ENCODE measurements at places on chromosomes 1 and 21.

GRCh38 chr1:232267837-232268598 lies 361.9 kb downstream of the SIPA1L2 start:
- DNase-seq, result no peak

DNA sequence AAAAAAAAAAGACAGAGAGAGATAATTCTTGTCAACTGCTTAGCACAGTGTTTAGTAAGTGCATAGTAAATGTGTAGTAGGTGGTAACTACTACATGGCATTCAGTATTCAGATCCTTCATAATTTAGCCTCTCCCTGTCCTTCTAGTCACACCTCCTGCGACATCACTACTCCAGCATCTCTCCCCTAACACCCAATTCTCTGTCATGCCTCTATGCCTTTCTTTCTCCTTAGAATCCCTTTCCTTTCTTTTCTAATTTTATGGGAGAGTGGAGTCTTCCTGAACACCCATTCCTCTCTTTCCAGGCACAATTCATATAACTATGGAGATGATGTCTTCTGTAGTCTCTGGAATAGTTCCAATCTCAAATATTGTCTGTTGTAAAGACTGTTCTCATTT lies 3.9 kb upstream of the VPS72 start:
- DNase-seq, result no peak

- DNase-seq, result no peak
Measured at GRCh38 chr1:204426035-204426436, 14.4 kb upstream of the PPP1R15B start.

GRCh38 chr1:27004471-27005165 lies 8.0 kb downstream of the TENT5B start:
- DNase-seq, result no peak

DNA sequence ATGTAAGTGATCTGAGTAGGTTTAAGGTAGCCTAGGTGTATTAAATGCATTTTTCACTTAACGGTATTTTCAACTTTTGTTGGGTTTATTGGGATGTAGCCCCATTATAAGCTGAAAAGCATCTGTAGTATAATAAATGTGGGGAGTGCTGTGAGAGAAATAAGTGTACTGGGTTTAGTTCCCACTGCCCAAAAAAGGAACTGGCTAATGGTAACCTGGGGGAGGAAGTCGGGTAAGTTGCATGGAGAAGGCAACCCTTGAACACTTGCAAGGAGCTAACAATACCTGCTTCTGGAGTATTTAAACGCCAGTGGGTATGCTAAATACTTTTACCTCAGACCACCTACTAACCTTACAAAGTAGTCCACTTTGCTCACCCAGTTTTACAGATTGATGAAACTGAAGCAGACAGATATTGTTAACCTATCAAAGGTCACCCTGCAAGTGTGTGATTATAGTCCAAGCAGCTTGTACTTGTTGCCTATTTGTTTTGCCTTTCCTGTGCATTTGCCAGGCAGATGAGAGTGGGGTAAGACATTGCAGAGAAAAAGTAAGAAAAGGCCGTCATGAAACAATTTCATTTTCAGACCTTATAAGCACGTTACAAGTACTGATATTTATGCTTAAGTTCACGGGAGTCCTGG lies 7.6 kb upstream of the SHISA4 start:
- no peak for DNase-seq
